ENCODE measurements at places on chromosomes 3 and 15.

GRCh38 chr3:15499536-15499935, 22.0 kb downstream of the COLQ start:
- no peak for DNase-seq

DNA sequence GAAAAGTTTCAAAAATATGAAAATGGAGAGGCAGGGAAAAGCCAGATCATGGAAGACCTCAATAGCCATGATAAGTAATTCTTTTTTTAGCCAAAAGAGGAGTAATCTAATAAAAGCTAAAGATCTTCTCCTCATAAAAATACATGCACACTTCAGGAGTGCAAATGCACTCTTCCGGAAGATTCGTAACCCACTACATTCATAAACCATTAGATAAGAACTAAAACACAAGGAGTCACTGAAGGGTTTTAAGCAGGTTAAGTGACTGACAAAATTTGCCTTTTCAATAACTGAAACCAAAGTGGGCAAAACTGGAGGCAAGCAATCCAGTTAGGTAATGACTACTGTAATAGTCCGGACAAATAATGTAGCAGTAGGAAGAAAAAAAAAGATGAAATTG, 46.0 kb downstream of the UBE3A start:
- no peak for DNase-seq

DNA sequence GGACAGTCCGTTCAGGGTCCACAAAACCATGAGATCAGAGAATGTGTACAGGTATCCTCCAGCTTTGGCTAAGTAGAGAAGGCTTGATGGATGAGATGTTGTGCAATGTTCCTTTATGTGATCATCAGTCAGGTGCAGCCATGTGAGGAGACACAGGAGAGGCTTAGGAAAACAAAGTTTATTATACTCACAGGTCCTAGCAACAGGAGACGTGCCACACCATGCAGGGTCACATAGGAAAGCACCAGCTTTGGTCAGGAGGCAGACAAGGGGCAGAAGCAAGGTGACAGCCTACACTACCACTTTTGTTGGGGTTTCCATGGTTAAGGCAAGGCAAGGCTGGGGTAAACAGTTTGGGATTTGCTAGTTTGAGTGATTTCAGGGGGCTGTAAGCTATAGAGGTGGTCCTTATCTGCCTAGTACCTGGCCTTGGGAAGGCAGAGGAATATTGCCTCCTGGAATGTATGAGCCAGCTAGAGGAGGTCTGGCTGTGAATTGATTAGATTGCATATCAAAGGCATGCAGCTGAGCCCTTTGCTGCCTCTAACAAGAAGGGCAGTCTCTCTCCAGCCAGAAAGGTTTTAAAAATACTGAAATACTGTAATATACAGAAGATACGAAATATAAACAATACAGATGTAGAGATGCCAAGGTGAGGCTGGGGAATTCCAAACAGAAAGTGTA, 248.6 kb downstream of the RYR3 start:
- DNase-seq = no peak

DNA sequence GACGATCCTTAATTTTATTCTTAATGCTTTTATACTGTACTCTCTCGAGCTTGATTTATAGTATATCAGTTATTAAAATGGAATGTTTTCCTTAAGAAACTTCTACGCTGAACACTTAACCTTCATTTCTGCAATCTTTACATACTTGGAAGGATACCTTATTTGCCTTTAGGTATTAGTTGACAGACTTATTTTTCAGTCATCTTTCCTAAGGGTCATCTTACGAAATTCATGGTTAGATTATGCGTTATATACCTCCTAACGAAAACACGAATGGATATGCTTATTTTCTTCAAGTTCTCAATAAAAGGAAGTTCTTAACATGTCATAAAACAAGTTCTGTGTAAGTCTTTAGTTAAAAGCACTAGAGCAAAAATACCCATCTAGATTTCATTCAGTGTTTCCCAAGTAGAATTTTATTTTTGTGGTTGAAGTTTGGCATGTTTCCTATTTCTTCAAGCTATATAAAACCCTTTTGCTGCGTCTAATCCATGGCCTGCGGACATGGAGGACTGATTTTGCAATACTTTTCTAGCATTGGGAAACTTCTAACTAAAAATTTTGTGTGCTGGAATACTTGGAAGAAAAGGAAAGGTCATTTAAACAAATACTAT, 231.3 kb downstream of the TP63 start:
- DNase-seq = no peak

DNA sequence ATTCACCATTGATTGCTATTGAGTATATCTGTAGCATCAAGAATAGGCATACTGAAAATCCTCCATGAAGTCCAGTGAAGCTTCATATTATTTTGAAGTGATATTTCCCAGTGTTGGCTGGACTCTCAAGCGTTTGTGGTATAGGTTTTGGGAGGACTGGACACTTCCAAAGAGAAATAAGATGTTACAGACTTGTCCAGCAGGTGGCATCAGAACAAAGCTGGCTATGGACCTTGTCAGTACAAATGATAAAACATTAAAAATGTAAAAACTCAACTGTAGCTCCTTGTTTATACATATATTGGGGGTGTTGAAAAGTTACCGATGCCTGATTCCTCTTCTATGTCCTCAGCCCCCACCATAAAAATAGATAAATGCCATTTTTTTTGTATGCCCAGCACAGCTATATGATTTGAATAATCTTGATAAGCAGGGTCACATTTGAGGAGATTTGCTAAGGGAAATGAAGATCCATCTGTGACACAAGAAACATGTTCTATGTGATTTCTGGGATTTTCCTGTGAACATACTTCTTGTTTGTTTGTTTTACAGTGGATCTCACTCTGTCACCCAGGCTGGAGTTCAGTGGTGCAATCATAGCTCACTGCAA, 54.5 kb upstream of the GOLGA6B start:
- DNase-seq = peak; percentile 62

GRCh38 chr15:67142092-67142766, 76.8 kb downstream of the SMAD3 start:
- no peak for DNase-seq

DNA sequence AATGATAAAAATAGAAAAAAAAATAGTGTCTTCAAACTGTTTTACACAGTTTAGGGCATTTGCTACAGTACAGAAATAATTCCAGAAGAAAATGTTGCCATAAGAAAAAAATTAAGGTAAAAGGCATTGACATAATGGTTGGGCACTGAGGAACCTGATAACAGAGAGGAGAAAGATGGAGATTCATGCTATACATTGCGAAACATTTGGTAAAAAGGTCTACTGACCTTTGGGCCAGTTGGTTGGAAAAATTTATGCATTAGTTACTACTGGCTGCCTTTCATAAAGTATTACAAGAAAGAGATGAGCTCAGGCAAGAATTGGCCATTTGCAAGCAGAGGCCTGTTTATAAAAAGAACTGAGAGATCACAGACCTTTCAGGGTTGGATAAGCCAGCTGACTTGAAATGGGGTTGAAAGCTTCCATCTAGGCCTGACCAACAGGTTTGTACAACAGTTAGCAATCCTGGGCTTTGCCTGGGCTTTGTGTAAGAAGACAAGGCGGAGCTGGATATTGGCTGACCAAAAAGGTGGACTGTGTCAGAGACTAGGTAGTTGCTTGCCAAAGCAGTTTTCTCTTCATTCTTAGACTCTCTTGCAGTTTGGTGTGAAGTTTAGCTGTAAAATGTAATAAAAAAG, 166.6 kb upstream of the MCTP2 start:
- no peak for DNase-seq

DNA sequence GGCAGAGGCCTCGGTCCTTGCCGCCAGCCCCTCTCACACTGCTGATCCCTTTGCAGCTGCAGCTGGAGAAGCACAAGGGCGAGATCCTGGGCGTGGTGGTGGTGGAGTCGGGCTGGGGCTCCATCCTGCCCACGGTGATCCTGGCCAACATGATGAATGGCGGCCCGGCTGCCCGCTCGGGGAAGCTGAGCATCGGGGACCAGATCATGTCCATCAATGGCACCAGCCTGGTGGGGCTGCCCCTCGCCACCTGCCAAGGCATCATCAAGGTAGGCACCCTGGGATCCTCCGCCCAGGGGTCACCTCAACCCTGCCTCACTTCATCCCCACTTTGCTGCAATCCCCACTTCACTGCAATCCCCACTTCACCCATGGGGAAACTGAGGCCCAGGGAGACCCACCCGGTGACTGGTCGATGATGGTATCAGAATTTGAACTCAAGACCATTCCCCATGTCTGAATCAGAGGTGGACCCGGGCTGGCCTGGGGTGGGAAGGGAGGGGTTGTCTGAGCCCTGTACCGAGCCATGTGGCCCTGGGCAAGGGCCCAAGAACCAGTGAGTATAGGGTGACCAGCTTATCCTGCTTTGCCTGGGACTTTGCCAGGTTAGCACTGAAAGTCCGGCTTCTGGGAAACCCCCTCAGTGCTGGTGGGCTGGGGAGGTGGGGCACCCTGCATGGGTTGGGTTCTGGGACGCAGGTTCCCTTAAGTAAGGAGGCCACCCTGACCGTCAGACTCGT, 162.9 kb downstream of the NSMCE3 start:
- DNase-seq = no peak

GRCh38 chr3:42712344-42712648, 9.7 kb upstream of the HHATL start:
- no peak for DNase-seq

- no peak for DNase-seq
These were observed 335.9 kb downstream of the VPS13C start for GRCh38 chr15:61724251-61724939.

DNA sequence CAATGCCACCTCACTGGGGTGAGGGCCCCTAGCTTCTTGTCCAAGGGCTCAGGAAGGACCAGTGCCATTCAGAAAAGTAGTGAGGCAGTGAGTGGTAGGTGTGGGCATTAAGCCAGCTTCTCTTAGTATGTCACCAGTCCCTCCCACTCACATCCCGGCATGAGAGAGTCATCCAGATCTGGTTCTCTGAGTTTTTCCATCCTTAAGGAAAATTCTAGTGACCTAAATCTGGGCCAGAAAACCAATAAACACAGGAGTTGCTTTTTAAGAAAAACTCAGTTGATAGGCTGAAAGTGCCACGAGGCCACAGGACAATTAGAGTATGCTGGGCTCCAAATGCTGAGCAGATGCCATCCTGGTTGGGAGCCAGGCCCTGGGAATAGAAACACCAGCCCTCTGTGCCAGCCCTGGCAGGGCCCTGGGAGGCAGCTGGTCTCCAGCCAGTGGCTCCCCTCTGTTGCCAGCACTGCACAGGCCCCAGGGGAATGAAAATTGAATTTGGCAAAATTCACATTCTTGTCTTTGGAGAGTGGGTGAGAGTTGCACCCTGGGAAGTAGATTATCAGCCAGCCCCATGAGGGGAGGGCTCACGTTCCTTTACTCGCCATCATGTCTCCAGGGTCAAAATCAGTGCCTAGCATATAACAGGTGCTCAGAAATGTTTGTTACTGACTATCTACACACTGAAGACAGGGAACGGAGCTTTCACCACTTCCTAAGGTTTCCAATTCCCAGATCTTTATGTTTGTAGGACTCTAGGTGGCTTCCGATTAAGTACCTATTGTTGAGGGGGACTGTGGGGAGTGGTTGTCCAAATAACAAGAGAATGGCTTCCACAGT, 52.8 kb downstream of the FAM43A start:
- DNase-seq = no peak

GRCh38 chr15:78058401-78058935, 19.0 kb downstream of the TBC1D2B start:
- DNase-seq = no peak

GRCh38 chr3:45246241-45246640, 20.2 kb upstream of the TMEM158 start:
- no peak for DNase-seq

DNA sequence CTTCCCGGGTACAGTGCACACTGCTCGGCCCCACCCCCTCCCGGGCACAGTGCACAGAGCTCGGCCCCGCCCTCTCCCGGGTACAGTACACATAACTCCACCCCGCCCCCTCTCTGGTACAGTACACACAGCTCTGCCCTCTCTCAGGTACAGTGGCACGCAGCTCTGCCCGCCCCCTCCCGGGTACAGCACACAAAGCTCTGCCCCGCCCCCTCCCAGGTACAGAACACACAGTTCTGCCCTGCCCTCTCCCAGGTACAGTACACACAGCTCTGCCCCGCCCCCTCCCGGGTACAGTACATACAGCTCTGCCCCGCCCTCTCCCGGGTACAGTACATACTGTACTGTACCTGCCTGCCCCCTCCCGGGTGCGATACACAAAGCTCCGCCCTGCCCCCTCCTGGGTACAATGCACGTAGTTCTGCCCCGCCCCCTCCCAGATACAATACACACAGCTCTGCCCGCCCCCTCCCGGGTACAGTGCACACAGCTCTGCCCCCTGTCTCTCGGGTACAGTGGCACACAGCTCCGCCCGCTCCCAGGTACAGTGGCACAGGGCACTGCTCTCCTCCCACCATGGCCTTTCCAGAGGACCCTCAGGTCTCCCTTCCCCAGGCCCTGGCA, 16.4 kb upstream of the PRR20G start:
- DNase-seq = no peak

DNA sequence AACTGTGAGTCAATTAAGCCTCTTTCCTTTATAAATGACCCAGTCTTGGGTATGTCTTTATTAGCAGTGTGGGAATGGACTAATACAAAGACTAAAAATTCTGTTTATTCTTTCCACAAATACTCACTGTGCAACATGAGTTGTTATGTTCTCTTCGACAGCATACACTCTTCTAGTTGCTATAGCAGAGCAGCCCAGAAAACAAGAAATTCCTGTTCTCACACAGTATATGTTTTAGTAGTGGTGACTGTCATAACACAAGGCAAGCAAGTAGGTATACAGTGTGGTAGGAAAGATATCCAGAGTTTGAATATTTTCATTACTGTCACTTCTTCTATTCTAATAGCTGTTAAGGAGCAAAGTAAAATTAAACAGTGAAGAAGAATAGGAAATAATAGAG, 453.3 kb downstream of the ROBO1 start:
- no peak for DNase-seq

GRCh38 chr15:48440084-48440483, 108.9 kb downstream of the DUT start:
- DNase-seq = no peak

- no peak for DNase-seq
These were observed 777 bp downstream of the RNU5B-1 start for GRCh38 chr15:65305150-65305758.

GRCh38 chr3:157938154-157938779, 168.0 kb downstream of the SHOX2 start:
- DNase-seq = no peak

DNA sequence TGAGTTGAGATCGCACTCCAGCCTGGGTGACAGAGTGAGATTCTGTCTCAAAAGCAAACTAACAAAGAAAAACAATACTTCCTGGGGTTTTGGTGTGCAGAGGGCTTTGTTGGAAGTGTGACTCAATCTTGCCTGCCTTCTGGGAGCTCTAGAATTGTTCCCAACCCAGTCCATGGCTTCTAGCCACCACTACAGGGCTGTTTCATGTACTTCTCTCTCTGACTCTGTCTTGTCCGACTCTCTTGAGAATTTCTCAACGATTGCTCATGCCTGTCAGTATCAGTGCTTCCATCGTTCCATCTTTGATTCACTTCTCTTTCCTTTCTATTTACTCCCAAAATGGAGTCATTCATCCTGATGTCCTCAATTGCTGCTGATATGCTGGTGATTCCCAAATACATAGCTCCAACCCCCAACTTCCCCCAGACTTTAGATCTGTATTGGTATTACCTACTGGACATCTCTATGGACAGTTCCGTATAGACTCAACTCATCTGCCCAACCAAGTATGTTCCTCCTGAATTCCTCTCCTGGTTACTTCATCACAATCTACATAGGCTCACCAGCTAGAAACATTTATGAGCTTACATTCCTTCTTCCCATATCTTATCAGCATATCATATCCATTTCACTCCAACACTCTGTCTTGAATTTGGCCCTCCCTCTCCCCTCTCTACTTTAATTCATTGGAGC, 1.8 kb upstream of the AP2M1 start:
- DNase-seq = no peak

GRCh38 chr3:26719134-26719533, 96.6 kb downstream of the LRRC3B start:
- no peak for DNase-seq

GRCh38 chr3:134640872-134641470, 9.9 kb downstream of the KY start:
- peak; percentile 49 for DNase-seq

Data from endothelial cell (in vitro differentiated cells).